Stimulated activated CD4-positive, alpha-beta T cell treated with anti-CD3 and anti-CD28 coated beads, Interleukin-1b, Interleukin-23, amount 100 ng/mL, for 24 hours (primary cell): ENCODE measurements at places on chromosomes 1 and 21.

- DNase-seq, result no peak
Observed at GRCh38 chr1:96918406-96918805, 196.8 kb downstream of the PTBP2 start.

GRCh38 chr21:17679002-17679600 is 66.4 kb upstream of the BTG3 start:
- DNase-seq, result no peak

DNA sequence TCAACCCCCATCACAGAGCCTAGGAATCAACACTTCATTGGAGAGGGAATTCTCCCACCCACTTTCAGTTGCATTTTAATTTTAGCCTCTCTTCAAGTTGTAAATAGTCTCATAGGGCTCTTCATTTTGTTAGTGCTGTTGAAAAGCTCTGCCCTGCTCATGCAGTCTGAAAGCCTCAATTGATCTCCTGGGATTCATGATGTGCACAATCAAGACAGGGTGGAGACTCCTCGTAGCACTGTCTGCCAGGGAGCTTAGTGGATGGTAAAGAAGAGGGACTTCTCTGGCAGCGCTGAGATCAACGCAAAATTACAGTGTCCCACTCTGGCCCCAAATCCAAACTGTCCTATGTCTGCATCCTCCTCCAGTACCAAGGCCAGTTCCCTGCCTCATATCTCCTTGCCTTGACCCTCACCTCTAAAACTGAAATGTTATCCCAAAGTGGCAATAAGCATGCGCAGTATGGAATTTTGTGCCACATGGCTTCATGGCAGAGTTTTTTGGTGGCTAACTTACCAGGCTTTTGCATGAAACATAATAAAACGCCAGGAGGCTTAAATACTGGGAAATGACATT is 282.2 kb downstream of the CACNA1E start:
- DNase-seq, result no peak

- no peak for DNase-seq
Observed at GRCh38 chr1:73593804-73594203, 604.2 kb downstream of the LRRIQ3 start.

DNA sequence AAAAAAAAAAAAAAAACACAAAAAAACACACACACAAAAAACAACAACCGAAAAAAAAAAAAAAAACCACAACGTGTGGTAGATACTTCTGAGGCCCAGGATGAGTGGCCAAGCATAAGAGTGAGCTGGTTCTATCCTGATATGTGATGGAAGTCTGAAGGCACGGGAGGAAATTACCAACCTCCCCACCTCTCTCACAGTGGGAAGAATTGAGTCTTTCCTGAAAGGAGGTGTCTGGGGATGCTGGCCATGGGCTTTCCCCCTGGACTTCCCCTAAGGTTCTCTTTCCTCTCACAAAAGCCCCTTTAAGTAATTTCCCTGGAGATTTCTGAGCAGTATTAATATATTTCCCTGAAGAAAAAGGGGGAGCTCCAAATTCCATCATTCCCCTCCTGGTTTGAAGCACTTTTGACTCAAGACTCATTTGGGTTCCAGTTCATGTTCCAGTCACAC is 5.2 kb downstream of the TMCC2 start:
- DNase-seq, result no peak

DNA sequence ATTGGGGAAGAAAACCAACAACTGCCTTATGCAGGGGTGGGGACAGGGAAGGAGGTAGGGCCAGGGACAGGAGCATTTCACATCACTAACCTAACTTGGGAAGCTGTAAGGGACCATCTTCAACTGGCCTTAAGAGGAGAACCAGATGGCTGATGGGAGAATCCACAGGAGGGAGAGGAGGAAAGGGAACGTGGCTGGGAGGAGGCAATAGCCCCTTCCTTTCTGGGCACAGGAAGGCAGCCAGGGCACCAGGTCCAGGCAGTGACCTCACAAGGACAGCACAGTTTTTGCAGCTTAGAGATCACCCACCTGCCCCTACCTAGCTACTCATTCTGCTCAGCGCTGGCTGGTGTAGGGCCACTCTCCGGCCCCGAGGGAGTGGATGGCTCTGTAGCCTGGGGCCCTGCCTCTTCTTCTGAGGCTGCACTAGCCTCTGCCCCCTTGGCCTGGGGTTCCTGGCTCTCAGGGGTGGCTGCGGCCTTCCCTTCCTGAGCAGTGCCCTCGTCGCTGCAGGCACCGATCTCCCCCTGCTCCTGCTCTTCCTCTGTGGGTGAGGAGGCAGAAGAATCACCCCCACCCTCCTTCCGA is 1.7 kb downstream of the MARCKSL1 start:
- DNase-seq, result no peak

- no peak for DNase-seq
Observed at GRCh38 chr1:175963740-175964139, 220.3 kb upstream of the TNR start.

DNA sequence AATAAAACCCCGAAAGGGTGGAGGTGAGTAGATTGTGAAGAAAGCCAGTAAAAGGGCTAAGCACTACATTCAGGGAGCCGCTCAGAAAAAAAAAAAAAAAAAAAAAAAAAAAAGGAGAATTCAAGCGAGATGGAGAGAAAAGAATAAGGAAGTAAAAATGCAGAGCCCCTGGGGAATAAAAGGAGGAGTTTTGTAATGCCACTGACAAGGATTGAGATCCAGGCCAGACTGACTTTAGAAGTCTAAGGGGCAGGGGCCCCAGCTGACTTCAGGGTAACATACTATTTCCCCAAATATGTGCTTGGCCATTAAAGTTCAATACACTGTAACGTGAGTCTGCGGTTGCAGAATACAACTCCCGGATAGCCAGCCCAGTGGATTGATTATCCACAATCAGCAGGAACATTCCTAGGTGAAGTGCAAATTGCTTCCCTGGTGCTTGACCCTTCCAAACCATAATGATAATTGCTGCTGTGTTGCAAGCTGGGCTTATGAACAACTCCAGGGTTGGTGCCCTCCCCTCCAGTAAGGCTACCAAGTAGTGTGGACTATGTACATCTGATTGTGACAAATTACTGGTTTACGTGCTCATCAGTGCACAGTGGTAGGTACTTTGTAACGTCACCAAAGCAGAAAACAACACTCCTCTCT is 30.7 kb upstream of the RRP15 start:
- no peak for DNase-seq
